ENCODE measurements at places on chromosomes 11 and 22.

- H3K4me1 ChIP-seq, result peaks cover 40% of the 10 kb centered on the region
- no peak for DNase-seq
- H3K4me3 ChIP-seq, result peak overlapping the region; percentile 50
- peak overlapping the region; percentile 79 for H3K27ac ChIP-seq
- no peaks in the 10 kb centered on the region for H3K36me3 ChIP-seq
Observed at GRCh38 chr11:124896071-124896750, 1.5 kb downstream of the ROBO4 start.

DNA sequence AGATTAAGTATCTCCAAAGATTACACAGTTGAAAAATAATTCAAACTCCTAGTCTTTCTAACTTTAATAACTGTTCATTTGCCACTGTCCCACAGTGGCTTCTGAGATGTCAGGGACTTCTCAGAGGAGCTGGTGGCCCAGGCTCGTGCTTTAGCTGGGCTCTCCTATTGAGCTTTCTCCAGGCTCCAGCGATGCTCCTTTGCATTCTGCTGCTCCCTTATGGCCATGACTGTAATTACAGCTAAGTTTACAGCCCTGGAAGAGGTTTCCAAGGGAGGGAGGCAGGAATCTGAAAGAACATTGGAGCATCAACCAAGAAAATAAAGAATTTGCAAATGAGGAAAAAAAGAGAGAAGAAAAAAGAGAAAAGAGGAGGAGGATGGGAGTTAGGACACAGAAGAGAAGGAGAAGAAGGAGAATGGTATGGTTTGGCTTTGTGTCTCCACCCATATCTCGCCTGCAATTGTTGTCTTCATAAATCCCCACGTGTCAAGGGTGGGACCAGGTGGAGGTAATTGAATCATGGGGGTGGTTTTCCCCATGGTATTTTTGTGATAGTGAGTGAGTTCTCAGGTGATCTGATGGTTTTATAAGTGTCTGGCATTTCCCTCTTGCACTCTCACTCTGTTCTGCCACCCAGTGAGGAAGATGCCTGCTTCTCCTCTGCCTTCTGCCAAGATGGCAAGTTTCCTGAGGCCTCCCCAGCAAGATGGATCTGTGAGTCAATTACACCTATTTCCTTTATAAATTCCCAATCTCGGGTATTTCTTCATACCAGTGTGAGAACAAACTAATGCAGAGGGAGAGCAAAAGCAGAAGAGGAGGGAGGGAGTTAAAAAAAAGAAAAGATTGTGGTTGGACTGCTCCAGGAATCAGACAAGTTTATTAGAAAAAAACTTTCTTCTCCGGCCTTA is 857.0 kb downstream of the KCNA4 start:
- H3K4me1 ChIP-seq, result no peaks in the 10 kb centered on the region
- no peak overlapping the region for H3K4me3 ChIP-seq
- DNase-seq, result no peak

DNA sequence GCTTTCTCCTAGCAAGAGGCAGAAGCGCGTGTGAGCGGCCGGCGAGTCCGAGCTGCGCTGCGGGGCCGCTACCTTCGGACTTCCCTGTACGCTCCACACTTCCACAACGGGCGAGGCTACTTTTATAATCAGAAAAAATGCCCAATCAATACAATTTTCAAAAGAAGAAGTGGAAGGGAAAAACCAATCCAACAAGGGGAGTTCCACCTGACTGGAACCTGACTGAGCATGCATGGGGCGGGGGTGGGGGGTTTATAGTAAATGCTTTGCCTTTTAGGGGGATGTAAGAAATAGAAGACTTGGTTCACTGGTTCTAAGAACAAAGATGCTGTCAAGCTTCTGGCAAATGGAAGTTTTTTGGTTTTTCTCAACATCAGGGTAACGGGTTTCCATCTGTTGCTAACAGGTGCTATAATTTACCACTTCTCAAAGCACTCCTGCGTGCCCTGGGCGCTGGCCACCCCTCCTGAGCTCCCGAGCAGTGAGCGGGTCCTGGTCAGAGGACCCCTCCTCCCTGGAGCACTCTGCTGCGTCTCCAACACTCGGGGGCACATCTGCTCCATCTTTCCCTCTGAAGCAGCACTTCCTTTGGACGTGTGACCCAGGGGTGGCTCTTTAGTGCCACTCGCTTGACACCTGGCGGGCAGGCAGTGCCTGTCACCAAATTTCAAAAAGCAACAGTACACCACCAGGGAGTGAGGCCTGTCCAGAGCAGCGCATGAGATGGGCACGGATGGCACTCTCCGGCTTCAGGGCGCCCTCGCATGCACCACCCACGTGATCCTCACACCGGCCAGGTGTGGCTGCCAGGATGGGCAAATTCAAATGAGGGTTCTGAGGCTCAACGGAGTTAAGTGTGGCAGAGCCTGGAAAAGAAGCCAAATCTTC is 21.6 kb upstream of the BID start:
- H3K4me1 ChIP-seq, result no peaks in the 10 kb centered on the region
- H3K27me3 ChIP-seq, result no peaks in the 10 kb centered on the region
- H3K36me3 ChIP-seq, result peaks cover 5% of the 10 kb centered on the region
- no peak overlapping the region for H3K4me3 ChIP-seq
- DNase-seq, result no peak

DNA sequence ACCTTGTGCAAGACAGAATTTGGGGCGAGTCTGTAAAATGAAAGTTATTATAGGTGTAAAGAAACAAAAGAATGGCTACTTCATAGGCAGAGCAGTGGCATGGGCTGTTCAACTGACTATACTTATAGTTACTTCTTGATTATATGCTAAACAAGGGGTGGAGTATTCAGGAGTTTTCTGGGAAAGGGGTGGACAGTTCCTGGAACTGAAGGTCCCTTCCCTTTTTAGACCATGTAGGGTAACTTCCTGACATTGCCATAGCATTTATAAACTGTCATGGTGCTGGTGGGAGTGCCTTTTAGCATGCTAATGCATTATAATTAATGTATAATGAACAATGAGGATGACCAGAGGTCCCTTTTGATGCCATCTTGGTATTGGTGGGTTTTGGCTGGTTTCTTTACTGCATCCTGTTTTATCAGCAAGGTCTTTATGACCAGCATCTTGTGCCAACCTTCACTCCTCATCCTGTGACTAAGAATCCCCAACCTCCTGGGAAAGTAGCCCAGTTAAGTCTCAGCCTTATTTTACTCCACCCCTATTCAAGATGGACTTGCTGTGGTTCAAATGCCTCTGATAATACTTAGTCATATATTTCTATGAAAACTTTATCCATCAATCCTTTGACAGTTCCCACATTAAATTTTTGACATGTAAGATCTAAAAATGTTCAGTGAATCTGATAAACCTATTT is 118.6 kb downstream of the ARHGAP42 start:
- H3K4me1 ChIP-seq, result no peaks in the 10 kb centered on the region
- no peaks in the 10 kb centered on the region for H3K27me3 ChIP-seq
- no peaks in the 10 kb centered on the region for H3K36me3 ChIP-seq
- H3K4me3 ChIP-seq, result no peak overlapping the region
- H3K27ac ChIP-seq, result no peak overlapping the region
- no peak for DNase-seq

DNA sequence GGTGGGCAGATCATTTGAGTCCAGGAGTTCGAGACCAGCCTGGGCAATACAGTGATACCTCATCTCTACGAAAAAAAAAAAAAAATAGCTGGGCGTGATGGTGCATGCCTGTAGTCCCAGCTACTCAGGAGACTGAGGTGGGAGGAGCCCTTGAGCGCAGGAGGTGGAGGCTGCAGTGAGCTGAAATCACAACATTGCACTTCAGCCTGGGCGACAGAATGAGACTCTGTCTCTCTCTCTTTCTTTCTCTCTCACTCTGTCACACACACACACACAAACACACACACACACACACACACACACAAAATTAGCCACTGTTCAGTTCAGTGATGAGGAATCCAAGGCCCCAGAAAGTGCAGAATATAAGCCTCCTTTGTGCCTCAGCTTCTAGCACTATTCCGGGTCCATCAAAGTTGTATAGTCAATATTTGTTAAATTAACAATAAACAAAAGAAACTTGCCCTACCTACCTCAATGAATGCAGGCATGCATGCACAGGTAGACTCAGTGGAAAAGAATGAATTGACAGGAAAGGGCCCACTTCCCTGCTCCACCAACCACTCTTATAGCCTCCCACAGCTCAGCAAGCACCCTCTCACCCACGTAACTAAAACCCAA is 3.9 kb upstream of the SMIM35 start:
- DNase-seq, result no peak
- no peak overlapping the region for H3K4me3 ChIP-seq
- no peaks in the 10 kb centered on the region for H3K27me3 ChIP-seq

DNA sequence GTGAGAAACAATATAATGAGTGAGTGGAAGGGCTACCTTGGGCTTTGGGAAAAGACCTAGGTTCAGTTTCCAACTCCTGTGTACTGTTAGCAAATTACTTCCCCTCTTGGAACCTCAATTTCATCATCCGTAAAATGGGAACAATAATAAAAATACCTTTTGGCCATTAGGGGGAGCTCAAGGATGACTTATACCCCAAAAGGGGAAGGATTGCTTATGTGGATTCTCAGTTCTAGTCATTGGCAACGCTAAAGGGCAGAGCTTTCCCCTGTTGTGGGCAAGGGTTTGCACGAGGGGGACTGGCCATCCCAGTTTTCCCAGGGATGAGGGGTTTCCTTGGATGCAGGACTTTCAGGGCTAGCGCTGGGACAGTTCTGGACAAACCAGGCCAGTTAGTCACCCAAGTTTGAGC is 3.1 kb upstream of the COMMD9 start:
- no peaks in the 10 kb centered on the region for H3K27me3 ChIP-seq
- no peak for DNase-seq
- no peaks in the 10 kb centered on the region for H3K36me3 ChIP-seq
- H3K4me3 ChIP-seq, result no peak overlapping the region
- peaks cover 14% of the 10 kb centered on the region for H3K4me1 ChIP-seq

GRCh38 chr22:33274214-33275072 is 216.3 kb upstream of the SYN3 start:
- no peak overlapping the region for H3K4me3 ChIP-seq
- H3K36me3 ChIP-seq, result peaks cover 14% of the 10 kb centered on the region
- H3K4me1 ChIP-seq, result no peaks in the 10 kb centered on the region
- H3K27ac ChIP-seq, result no peak overlapping the region
- H3K27me3 ChIP-seq, result no peaks in the 10 kb centered on the region
